Glutamatergic neuron (in vitro differentiated cells): ENCODE measurements at places on chromosomes 7 and 10. TPM values are rescaled to one million over a fixed set of nuclear protein-coding genes. Genes with fewer than 3 reads are reported as not detected.
A peak's percentile ranks its signal among the peaks of the same experiment; 100 is the strongest.

GRCh38 chr7:43933902-43934560 is 7.8 kb downstream of the UBE2D4 start:
- no peak for DNase-seq

- no peak for DNase-seq
Measured at GRCh38 chr10:71084061-71084817, 128.1 kb upstream of the UNC5B start.

The HOXA6 gene
- total RNA-seq = not detected

- DNase-seq = no peak
Measured at GRCh38 chr7:134276951-134277350, 39.8 kb downstream of the SLC35B4 start.

DNA sequence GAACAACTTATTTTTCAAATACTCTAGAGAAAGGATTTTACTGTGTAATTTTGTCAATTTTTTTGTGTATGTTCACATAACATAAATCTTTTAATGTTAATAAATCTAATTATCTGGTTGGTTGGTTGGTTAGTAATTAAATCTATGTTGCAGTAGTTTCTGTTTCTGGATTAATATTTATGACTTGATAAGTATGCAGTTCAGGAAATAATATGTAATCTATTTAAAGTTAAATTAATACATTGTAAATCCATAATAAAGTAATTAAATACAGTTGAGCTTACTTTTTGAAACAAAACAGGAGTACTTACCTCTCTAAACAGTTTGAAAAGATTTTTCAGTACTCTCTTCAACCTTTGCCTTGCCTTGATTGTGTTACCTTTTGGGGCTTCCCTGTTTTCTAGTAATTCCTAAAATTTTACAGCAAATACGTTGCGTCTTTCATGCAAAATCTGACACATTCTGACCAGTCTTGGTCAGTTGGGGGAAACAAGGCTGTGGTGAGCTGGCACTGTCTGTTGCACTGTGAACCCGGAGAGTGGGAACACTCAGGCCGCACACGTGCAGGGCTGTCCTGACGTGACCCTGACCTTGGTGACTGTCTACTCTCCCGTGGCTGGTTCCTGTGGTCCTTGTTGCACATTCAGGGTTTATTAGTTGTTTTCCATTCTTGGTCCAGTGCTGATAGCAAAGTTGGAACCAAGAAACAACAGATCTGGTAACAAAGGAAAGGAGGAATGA is 45.6 kb upstream of the FGL2 start:
- no peak for DNase-seq

DNA sequence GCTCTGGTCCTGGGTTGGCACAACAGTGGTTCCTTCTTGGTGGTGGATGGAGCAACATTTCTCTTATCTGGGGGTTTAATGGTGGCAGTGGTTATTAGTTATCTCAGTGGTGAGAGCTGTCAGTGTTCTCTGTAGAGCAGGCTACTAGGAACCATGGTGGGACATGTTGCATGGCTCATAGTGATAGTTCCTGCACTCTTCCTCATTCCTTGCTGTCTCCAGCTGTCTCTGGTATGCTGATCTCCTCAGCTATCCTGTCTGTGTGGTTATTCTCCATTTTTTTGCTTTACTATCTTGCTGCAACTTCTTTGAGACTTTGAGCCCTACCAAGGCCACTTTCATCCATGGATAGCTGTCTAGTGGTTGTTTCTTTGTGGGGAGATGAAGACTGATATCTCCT is 44.0 kb downstream of the CCDC7 start:
- no peak for DNase-seq

The RNF148 gene
- total RNA-seq = not detected

- no peak for DNase-seq
Measured at GRCh38 chr7:29327455-29327854, 132.9 kb downstream of the CHN2 start.

DNA sequence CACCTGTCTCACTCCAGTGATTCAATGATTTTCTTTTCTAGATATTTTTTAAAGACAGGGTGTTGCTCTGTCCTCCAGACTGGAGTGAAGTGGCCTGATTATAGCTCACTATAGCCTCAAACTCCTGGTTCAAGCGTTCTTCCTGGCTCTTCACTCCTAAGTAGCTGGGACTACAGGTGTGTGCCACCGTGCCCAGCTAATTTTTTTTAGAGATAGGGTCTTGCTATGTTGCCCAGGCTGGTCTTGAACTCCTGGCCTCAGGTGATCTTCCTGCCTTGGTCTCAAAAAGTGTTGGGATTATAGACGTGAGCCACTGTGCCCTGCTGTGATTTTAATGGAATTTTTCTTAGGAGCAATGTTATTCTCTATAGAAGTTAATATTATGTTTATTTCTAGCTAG is 14.1 kb downstream of the NUP205 start:
- no peak for DNase-seq

- no peak for DNase-seq
Measured at GRCh38 chr10:35722226-35722625, 80.1 kb upstream of the FZD8 start.

The VGF gene
- total RNA-seq = 8.4 TPM

The SBDS gene
- total RNA-seq = 66.3 TPM

- no peak for DNase-seq
Measured at GRCh38 chr10:101775273-101776160, at the start of gene FGF8. Gene FGF8, minus strand, starts transcription at chr10:101776114. Its CDS starts 214 bp downstream, at chr10:101775900.

DNA sequence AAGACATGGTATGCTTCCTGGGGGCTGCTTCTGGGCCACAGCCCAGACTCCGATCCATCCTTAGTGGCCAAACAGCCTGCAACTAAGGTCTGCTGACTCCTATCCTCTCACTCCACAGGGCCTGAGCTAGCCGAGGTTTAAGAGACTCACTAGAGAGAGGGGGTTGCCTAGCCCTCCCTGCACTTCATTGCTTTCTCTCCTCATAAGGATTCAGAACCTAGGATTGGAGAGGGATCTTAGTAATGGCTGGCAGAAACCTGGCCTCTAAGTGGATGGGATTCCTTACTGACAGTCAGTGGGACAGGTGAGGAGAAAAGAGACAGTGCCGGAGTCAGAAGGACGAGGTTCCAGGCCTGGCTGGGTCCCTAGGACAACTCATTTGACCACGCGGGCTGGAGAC is 8.2 kb upstream of the DDIT4 start:
- no peak for DNase-seq

DNA sequence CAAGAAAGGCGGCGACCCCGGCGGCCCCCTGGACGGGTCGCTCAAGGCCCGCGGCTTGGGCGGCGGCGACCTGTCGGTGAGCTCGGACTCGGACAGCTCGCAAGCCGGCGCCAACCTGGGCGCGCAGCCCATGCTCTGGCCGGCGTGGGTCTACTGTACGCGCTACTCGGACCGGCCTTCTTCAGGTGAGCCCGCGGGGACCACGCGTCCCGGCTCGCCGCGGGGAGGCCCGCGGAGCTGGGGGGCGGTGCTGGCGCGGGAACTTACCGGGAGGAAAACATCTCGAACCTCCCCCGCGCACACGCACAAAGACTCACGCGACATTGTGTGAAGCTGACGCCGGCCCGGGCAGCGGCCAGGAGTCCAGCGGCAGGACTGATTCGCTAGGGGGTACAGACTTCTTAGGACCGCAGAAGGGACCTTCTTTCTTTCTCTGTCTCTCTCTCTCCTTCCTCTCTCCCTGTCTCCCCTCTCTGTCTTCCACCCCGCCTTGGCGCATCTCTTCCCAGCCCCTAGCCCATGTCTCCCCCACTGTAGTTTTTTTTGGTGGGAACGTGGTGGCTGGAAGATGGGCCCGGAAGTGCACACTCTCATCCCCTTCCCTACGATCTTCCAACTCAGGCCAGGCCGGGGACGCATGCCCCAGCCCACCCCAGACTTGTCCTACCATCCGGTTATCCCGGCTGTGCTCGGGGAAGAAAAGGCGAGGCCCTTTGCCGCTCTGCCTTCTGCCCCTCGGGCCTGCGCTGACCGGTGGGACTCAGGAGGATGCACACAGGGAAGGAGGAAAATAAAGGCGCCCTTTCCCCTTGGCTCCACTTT is 1.2 kb downstream of the EN2 start:
- peak; percentile 34 for DNase-seq

- no peak for DNase-seq
Measured at GRCh38 chr10:124287791-124288190, 130.9 kb downstream of the OAT start.

DNA sequence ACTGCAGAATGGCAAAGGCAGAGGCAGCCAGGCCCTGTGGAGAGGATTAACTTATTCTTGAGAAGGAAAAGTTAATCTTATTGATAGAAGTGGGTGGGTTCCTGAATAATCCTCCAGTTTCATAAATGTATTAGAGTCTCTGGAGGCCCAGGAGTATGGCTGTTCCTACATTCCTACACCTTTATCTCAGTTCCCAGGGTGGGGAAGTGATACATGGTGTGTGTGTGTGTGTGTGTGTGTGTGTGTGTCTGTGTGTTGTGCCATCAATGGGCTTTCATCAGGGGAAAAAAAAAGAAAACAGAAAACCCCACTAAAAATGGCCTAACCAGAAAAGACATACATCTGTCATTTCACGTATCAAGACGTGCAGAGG is 22.0 kb upstream of the GSDME start:
- no peak for DNase-seq

GRCh38 chr7:141436139-141436538 is 115.1 kb upstream of the AGK start:
- DNase-seq = no peak

- no peak for DNase-seq
Measured at GRCh38 chr7:94375691-94376090, 19.0 kb upstream of the COL1A2 start.

The SLC18A3 gene
- 21.5 TPM for total RNA-seq

DNA sequence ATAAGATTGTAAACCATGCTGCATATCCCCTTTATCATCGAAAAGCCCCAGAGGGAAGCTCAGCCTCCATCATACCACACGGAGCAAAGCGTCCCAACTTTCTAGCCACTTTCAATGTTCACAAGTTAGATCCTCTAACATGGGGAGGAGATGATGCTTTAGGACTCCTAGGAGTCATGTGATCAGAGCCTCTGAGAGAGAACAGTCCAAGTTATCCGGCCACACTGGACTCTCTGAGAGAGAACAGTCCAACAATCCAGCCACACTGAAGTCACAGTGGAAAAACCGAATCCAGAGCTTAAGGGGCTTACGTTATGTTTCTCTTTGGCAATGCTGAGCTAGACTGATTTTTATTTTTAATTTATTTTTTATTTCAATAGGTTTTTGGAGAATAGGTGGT is 72.5 kb downstream of the MALSU1 start:
- DNase-seq = no peak

DNA sequence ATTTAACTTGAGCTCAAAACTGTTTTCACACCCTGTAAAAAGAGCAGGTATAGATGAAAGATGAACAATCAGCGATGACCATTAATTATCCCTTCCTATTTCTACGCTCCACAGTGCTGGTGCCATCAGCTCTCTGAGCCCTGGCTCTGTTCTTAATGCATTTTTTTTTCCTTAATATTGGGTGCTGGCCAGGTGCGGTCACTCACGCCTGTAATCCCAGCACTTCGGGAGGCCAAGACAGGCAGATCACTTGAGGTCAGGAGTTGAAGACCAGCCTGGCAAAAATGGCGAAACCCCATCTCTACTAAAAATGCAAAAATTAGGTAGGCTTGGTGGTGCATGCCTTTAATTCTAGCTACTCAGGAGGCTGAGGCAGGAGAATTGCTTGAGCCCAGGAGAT is 4.2 kb downstream of the STEAP4 start:
- no peak for DNase-seq

- DNase-seq = peak; percentile 88
Measured at GRCh38 chr10:79243181-79244067, 103.8 kb upstream of the PPIF start.

The KLF14 gene
- total RNA-seq = not detected

The PTF1A gene
- total RNA-seq = not detected
